ENCODE measurements at places on chromosomes 7 and 10.

DNA sequence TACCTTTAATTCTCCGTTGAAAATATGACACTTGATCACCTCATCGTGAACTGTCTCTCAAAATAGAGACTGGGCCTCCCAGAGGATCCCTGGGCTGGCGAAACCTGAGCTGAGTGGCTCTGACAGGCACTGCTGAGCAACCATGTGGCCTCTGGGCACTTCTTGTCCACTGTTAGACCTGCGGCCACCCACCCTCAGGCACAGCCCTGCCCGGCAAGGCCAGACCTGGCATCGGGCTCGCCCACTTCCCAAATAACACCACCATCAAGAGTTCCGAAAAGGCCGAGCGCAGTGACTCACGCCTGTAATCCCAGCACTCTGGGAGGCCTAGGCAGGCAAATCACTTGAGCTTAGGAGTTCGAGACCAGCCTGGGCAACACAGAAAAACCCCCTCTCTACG lies 82.5 kb downstream of the COBL start:
- no peak for DNase-seq

GRCh38 chr10:98388101-98388655 lies 26.8 kb downstream of the PYROXD2 start:
- no peak for DNase-seq

GRCh38 chr10:27710014-27710413 lies 35.6 kb downstream of the MKX start:
- no peak for DNase-seq

DNA sequence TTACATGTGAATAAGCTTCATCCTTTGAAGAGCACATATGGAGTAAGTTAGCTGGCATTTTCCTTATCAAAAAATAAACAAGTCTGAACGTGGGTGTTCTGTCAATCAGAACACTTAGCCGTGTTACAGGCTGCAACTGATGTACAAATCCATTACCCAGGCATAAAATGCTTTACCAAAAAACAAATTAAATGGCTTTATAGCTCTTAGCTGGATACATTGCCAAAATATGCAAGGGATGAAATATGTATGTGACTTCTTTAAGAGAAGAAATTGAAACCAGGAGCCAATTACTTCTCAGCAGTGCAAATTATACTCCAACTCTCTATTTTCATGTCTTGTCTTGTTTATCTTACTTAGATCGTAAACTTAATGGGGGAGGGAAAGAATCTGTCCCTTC lies 214.8 kb downstream of the DGKB start:
- DNase-seq: no peak

DNA sequence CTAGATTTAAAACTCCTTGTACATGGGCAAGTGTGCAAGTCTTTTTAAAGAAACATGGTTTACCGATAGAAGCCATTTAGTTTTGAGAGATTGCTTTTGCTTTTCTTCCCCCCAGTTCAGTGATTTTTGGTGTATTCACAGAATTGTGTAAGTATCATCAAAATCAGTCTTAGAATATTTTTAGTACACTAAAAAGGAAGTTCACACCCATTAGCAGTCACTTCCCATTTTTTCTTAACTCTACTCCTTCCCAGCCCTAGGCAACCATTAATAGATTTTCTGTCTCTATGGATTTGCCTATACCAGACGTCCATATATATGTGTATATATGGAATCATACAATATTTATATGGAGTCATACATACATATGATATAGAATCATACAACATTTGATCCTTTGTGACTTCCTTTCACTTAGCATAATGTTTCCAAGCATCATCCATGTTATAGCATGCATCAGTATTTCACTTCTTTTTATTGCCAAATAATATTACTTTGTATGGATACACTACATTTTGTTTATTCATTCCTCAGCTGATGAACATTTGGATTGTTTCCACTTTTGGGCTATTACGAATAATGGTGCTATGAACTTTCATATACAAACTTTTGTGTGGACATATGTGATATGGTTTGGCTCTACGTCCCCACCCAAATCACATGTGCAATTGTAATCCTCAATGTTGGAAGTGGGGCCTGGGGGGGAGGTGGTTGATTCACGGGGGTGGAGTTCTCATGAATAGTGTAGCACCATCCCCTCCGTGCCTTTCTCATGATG lies 16.5 kb upstream of the ARL4A start:
- DNase-seq: no peak

DNA sequence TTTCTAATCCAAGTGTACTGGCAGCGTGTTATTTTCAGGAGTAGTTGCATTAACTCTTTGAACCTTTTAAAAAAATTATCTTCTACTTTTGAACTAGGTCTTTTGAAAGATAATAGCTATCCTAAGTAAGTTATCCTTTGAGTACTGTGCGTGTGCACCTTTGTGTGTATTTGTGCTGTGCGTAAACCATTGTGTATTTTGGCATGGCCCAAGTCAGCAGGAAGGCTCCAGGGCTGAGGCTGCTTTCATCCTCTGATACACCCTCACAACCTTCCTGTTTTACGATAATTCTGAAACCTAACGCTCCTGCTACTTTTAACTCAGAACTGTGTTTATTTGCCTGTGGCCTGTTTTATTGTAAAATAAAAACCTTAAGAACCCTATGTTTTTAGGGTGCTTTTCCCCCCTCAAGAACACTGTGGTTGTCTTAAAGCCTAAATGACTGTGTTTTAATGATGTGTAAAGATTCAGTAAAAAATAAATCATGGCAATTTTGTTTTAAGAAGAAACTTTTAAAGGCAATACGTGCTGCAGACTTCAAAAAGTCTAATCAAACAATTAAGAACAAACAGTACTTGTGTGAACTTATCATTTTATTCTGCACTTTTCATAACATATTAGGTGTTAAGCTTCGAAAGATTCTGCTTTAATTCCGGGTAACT lies 57.5 kb downstream of the HDAC9 start:
- no peak for DNase-seq

GRCh38 chr10:99808270-99808669 lies 25.8 kb downstream of the ABCC2 start:
- no peak for DNase-seq

- DNase-seq: no peak
Observed at GRCh38 chr7:3780016-3780415, 479.0 kb downstream of the SDK1 start.

GRCh38 chr7:48376263-48376662 lies 205.0 kb downstream of the ABCA13 start:
- no peak for DNase-seq

DNA sequence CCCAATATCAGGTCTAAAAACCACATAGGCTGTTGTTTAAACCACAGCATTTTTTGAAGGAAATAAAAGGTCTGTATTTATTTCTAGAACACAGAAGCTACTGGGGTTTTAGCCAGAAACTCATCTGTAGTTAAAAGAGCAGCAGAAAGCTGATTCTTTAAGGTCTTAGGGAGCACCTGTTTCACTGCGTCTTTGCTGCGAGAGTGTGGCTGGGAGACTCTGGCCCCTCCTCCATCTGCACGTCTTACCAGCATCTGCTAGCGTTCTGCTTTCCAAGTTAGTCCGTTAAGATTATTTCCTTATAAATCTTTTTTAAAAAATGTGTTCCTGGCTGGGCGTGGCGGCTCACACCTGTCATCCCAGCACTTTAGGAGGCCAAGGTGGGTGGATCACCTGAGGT lies 95.9 kb downstream of the ADARB2 start:
- DNase-seq: no peak

GRCh38 chr7:7642081-7642480 lies 1.5 kb downstream of the UMAD1 start:
- no peak for DNase-seq

Data from fibroblast of skin of left biceps (primary cell).